ENCODE measurements at places on chromosomes 1 and 21. TPM values are rescaled to one million over a fixed set of nuclear protein-coding genes. Genes with fewer than 3 reads are reported as not detected.

Gene BATF3
- total RNA-seq: 0.90 TPM

Gene TIE1
- total RNA-seq: not detected

Gene TMEM269
- 1.7 TPM for total RNA-seq

Gene ADGRB2
- total RNA-seq: 1.9 TPM

Gene PADI4
- total RNA-seq: not detected

Gene ATP5PO
- 130 TPM for total RNA-seq

Gene CNIH4
- 91.4 TPM for total RNA-seq

Gene C1orf167
- total RNA-seq: not detected

Gene C4BPA
- 1.0 TPM for total RNA-seq

Gene MRPL39
- total RNA-seq: 20.6 TPM

Gene AMY1A
- not detected for total RNA-seq

Gene CFHR4
- total RNA-seq: not detected

Gene CD1D
- total RNA-seq: 0.86 TPM

All from Calu3 (cell line).